ENCODE measurements at places on chromosomes 5 and 9.
A peak's percentile ranks its signal among the peaks of the same experiment; 100 is the strongest.

GRCh38 chr9:137446851-137447471 is 5.8 kb upstream of the ENTPD8 start:
- DNase-seq = no peak

- no peak for DNase-seq
Measured at GRCh38 chr9:32161720-32162119, 222.7 kb upstream of the ACO1 start.

DNA sequence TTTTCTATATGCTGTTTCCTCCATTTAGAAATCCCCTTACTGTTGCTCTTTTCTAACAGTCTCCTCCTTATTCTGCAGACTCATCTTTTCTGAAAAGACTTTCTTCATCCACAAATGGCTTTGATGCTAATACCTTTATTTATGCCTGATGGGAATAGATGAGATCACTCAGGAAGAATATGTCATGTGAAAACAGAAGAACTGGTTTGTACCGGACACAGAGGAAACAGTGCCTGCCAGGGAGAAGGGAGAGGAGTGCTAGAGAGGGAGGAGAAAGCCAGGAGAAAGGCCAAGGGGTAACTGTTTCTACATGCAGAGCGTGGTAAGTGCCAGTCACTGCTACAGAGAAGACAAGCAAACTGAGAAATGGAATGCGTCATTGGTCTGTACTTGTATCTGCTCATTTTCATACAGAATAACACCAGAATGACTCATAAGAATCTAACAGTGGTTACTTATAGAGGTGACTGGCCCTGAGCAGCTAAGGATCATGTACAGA is 45.9 kb upstream of the PJA2 start:
- DNase-seq = peak; percentile 100

GRCh38 chr9:78918976-78919375 is 622.1 kb downstream of the PSAT1 start:
- DNase-seq = no peak

GRCh38 chr9:16898464-16898863 is 28.0 kb upstream of the BNC2 start:
- DNase-seq = no peak

- DNase-seq = no peak
Measured at GRCh38 chr5:81657386-81657785, 93.5 kb downstream of the SSBP2 start.

DNA sequence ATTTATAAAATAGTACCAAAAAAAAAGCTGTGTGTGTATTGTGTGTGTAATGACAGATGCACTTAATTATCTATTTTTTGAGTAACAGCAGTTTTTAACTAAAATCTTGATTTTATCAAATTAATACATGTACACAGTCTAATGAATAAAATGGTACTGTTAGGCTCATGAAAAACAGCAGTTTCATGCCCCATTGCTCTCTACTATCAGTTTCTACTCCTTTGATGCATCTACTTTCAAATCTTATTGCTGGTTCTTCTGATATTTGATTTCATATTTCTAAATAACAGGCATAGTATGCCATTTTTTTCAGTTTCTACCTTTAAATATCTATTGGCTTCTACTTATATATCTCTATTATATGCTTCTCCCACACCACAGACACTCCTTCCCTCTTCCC is 117.4 kb downstream of the CCDC171 start:
- no peak for DNase-seq

DNA sequence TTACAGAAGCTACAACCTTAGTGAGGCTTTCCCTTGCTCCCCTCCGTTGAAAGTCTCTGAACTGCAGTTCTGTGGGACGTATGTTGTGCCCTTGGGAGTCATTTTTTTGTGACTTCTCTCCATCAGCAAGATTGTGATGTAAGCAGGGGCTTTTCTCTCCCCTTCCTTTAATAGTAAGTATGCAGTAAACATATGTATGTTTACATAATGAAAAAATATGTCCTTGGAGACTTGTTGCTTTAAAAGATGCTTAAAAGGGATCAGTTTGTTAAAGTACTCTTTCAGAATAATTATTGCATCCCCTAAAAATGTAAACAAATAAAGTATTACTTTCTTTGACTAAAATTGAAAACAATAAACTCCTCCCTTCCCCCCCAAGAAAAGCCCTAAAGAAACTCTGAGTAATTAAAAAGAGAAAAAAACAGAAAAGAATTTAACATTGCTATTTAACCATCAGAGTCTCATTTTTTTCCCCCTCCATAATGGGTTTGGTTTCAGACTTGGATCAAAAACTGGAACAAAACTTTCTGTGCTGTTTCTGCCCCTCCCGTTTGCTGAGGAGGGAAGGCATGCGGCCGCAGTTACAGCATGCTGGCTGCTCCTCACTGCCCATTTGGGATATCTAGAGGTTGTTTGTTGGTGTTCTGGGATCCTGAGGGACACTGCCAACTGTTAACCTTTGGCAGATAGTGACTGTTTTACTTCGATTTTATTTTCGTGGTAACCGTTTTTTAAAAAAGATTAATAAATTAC is 40.2 kb downstream of the TRIO start:
- no peak for DNase-seq

DNA sequence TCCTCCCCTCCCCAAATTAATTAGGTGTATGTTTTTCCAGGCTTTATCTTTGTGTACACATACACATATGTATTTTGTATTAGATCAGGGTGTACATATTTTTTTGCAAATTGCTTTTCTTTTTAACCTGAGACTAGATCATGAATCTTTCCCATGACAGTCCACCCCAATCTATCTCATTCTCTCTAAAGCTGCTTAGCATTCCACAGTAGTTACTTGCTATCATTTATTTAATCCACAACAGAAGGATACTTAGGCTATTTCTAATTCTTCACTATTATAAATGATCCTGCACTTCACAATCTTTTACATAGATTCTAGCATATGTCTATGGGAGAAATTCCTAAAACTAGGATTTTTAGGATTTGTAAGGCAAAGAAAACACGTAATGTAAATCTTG is 43.9 kb downstream of the SH3RF2 start:
- DNase-seq = no peak

DNA sequence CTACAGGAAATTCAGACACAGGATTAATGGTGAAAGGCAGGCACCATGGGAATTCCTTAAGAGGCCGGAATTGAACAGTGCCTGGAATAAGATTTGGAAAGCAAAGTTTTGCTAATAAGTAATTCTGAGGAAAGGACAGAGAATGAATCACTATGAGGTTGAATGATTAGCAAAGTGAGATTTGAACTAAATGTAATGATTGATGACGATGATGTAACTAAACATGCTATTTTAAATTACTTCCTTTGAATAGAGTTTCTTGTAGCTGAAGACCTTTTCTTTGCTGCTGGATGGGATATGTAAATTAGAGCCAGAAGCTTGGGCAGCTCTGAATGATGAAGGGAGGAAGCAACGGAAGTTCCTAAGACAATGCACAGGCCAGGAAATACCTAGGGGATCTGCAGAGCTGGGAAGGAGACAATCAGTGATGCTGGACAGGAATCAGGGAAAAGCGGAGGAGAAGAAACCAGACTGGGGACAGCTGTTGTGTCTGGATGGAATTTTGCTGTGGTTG is 482.0 kb downstream of the PSAT1 start:
- DNase-seq = no peak

GRCh38 chr9:121226175-121226574 is 24.5 kb upstream of the RAB14 start:
- peak; percentile 34 for DNase-seq

DNA sequence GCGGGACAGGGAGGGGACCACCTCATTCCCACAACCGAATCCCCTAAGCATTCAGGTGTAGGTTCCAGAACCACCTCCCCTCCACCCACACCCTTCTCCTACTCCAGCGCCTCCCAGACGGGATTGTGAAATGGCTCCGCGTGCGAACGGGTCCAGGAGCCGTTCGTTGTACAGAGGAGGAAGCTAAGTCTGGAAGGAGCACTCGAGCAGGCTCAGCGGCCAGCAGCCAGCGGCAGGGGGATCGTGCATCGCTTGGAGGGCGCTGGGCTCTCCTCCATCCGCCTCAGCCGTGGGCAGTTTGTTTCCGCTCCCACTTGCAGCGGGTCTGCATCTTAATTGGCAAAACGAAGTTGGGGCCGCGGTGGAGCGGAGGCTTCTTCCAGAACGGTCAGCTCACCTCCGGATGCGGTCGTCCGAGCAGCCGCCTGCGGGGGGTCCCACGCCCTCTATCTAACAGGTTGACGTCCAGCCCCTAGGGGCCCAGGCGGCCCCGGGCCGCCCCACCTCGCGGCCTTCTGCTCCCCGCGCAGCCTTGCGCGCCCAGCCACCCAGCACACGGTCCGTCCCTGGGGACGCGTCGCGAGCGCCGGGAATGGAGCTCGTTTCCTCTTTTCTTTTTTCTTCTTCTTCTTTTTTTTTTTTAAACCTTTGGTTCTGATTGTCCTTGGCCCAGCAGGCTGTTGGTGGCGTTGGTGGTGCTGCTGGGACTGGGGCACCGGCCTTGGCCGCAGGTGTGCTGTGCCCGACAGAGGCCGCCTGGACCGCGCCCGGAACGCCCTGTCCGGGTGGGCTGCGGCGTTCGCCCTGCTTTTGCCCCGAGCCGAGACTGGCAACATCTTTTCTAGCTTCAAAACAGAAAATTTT is 3.9 kb upstream of the BARX1 start:
- peak; percentile 40 for DNase-seq

GRCh38 chr9:17342696-17343095 is 207.9 kb downstream of the CNTLN start:
- DNase-seq = no peak

DNA sequence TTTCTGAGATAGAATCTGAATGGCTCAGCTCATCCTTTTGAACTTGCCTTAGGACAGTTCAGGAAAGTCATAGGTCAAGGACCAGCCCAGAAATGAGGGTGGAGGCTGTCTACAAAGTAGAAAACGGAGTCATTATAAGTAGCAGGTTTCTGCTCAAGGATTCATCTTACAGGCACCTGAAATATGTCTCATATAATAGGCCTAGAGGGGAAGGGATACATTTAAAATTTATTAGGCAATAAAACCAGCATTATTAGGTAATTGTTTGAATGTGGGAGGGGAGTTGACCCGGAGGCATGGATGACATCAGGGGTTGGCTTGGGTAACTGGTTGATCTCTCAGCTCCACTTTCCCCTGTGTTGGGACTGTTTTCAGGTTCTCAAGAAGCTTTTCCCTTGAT is 11.9 kb upstream of the GALNT10 start:
- no peak for DNase-seq

DNA sequence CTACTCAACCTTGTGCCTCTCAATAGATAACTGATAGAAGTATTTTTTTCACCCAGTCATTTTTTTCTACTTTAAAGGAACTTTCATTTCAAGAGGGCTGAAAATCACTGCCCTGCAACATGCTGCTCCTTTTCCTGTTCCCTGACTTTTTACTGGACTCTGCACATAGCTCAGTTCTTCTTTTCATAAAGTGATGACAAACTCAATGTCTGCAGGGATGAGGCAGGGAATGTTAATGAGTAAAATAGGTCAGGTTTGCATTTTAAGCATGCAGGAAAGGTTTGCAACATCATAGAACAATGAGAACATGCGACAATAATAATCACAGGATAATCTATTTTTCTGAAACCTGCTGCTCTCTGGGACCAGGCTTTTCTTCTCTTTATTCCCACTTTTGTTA is 172.2 kb upstream of the SGCD start:
- DNase-seq = no peak

- peak; percentile 23 for DNase-seq
Measured at GRCh38 chr9:104264431-104264830, 170.3 kb downstream of the SMC2 start.

DNA sequence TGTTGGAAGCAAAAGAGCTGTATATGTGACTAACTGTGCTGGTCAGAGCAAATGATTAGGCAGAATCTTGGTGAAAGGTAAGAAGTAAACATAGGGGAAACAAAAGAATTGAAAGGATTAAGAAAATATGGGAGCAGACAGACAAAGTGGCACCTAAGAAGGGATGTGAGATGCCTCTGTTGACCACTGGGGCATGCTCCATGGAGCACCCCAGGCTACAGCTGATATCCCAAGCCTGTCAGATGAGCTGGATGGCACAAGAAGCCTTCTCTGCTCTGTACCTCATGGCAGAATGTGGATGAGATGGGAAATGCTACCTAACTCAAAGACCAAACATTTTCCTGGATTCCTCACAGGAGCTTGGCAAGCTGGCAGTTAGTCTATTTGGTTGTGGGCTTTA is 89.3 kb upstream of the SLIT3 start:
- no peak for DNase-seq

DNA sequence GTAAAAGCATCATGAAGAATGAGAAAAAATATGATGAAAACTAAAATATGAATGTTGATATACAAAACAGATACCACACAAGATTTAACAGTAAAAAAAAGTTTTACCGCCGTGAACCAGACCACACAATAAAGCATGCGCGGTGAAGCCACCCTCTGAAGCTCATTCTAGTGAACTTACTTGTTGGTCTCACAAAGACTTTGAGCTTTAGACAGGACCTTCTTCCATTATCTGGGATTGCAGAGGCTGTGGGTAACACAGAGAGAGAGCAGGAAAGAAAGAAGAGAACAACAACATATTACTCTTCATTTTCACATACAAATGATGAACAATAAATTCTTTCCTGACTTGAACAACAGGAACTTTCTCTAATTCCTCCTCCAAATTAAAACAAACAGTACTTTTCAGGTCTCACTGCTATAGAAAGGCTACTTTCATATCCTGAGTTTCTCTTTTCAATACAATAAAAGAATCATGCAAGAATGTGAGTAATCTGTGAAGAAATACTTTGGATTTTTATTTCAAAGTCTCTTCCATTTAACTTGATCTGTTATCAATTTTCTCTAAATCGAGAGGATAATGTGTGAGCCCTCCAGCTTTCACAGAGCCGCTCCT is 283.1 kb downstream of the EFNA5 start:
- DNase-seq = peak; percentile 36

GRCh38 chr9:680106-680505 is 161.4 kb upstream of the DMRT1 start:
- no peak for DNase-seq

GRCh38 chr9:128068386-128069205 is 564 bp downstream of the SLC25A25 start:
- DNase-seq = no peak

GRCh38 chr9:137034039-137034708 is 2.3 kb upstream of the FUT7 start:
- no peak for DNase-seq

DNA sequence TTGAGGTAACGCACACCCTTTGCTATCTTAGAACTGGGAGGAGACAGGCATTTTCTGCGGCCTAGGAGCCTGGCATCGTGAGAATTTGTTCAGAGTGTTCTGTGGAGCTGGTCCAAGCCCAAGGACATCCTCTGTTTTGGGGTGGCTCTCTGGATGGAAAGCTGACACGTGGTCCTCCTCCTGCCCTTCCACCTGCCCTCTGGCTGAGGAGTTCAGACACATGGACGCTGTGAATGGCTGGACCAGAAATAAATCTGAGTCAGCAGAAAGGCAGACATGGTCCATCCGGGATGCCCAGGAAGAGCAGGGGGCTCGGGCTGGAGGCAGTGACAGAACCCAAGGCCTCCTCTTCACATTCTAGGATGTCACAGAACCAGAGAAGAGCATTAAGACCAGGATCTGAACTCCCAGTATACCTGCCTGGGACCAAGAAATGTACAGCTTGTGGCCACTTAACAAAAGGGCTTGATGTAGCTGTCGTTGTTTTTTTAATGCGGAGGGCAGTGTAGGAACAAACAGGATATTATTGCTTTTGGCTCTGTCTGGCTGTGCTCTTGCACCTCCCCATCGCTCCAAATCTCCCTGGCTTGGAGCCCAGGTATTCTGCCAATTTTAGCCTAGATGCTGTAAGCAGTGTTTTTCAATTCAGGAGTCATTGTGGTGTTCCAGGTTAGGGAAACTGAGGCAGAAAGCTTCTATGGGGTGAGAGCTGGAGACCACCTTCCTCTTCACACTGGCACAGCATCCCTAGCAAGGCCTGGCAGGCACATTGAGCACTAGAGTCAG is 2.4 kb downstream of the CKMT2 start:
- peak; percentile 9 for DNase-seq

GRCh38 chr5:149486726-149487635 is 64.3 kb downstream of the CSNK1A1 start:
- peak; percentile 86 for DNase-seq

All from iris pigment epithelial cell (primary cell).